A549 (cell line): ENCODE measurements at places on chromosomes 6 and 20.

DNA sequence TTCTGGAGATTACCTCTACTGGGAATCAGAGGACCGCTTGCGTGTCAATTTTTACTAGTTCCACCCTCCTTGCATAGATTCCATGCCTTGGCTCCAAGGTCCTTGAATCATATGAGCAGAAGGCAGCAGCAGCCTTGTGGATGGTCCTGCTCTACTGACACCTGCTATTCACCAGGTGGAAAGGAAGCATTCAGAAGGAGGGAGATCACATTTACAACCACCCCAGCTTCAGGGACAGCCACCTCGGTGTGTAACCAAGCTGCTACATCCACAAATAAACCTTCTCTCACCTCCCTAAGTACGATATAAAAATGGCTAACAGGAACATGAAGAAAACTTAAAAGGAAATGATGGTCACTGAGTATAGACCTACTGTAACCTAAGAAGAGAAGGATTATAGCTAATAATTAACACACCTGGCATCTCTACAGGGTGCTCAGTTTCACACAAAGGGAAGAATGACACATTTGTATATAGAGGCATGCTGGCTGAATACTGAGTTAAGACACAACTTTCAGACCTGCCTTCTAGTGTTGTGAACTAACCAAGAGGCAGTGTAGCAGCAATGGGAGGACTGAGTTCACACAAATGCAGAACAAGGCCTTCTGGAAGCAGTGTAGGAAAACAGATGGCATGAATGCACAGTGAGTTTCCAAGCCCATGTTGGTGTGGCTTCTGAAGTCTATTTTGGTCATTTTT lies 46.3 kb upstream of the SRPK1 start:
- DNase-seq = no peak

GRCh38 chr6:75931011-75931680 lies 141.3 kb downstream of the IMPG1 start:
- DNase-seq = no peak

DNA sequence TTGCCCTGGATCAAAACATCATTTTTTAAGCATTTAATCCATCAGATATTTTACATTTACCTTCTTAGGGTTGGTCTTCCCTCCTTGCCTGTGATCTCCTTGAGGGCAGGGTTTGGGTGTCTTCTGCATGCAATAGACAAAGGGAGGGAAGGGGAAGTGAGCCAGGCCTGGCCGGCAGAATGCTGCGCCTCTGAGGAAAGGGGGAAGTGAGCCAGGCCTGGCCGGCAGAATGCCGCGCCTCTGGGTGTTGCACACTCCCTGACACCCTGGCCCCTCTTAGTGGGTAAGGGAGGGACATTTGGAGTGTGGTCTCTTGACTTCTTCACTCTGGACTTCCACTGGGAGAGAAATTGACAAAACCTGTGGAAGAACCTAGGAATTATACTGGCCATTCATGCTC lies 12.4 kb downstream of the PSMF1 start:
- DNase-seq = no peak

DNA sequence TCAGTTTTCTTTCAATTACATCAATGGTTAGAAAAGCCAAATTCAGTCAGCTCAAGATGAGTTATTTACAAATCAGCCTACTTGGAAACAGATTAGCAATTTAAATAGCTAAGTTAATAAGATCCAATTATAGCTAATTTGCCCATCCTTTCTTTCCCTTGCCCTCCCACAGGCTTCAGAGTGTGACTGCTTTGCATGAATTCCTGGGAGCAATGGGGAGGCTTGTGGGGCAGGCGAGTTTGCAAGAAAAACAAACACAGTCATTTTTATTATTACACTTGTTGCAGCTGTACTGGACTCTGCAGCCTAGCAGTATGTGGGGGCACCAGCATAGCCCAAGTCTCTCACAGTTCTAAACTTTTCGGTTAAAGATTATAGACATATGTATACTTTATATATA lies 219.0 kb downstream of the NKAIN2 start:
- DNase-seq = no peak
